ENCODE measurements at places on chromosomes 6 and 20. TPM values are rescaled to one million over a fixed set of nuclear protein-coding genes. Genes with fewer than 3 reads are reported as not detected.

DNA sequence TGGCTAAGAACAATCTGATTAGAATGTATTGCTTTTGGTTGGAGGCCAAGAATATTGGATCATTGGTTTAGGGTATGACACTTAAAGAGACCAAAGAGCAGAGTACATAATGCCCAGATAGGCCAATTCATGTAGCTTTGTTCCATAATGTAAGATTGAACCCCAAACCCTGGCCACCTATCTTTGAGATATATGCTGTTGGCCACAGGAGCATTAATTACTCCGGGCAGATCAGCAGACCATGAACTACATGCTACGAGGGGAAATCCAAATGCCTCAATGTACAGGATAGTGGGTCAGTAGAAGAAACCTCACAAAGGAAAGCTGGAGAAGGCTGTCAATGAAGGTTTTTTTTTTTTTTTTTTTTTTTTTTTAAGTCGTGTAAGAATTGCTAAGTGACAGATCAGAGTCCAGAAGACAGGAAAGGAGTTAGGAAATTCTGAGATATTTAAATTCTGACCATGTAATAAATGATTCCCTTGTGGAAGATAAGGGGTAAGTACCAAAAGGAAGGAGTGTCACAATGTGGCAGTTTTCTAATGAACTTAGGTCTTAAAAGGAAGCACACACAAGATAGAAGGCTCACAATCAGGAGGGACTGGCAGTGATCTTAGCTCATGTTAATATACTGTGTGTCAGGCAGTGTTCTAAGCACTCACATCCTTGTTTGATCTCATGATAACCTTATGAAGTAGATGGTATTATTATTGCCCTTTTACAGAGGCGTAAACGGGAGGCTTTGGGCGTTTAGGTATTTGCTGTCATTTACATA is 61.4 kb downstream of the CARMIL1 start:
- DNase-seq, result no peak

Gene BPIFB6
- not detected for total RNA-seq

Gene CRYBG1
- 20.3 TPM for total RNA-seq

DNA sequence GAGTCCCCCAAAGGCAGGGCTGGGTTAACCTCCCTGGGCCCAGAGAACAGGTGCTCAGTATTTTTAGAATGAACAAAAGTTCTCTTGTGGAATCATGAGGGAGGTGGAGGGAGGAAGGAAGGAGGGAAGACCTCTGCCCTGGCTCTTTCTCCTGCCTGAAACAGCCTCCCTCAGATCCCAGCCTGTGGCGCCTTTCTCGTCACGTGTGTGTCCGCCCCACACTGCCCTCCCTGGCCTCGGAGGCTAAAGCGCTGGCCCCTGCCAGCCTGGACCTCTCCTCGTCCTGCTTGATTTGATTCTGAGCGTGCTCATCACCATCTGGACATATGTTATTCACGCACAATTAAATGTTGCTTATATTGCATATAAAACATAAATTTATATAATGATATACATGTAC is 40.9 kb downstream of the PHACTR3 start:
- DNase-seq, result no peak

DNA sequence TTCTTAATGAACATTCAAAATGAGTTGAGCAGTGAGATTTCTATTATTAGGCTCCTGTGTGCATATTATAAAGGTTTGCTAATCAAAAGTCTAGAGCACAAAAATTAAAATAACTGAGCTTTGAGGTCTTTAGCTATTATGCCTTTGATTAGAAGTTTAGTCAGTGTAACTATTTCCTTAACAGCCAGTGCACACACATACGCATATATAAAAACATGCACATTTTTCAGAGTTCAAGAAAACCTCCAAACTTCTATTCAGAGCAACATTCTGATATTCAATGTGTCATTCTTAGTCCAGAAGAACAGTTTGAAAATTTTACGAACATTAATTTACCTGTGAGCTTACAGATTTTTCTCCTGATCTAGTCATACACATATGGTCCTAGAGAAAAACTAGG is 48.3 kb upstream of the MYB start:
- no peak for DNase-seq

DNA sequence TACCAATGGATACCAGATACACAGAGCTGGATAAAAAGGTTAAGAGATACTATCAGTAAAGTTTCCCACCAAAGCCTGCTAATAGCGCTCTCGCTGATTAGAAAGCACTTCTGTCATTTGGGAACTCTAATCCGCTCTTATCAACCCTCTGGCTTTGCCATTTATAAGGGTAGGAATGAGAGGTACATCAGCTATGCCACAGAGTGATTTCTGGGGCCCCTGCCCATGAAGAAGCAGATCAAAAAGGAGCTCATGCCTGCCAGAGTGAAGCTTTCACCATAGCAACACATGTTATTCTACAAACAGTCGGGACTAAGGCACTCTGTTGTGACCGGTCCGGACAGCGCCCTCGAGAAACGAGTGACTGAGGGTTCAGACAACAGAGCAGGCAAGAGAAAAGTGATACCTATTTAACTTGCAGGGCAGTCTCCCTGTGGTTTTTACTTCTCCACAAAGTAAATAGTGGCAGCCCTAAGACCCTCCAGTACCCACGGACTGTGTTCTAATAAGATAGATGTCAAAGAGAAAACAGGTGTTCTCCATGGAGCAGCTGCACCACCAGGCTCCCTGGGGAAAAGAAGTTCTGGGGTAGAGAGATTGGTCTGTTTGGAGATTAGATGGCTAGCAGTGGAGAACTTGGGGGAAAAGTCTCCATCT is 5.6 kb downstream of the TRAM2 start:
- DNase-seq, result no peak

DNA sequence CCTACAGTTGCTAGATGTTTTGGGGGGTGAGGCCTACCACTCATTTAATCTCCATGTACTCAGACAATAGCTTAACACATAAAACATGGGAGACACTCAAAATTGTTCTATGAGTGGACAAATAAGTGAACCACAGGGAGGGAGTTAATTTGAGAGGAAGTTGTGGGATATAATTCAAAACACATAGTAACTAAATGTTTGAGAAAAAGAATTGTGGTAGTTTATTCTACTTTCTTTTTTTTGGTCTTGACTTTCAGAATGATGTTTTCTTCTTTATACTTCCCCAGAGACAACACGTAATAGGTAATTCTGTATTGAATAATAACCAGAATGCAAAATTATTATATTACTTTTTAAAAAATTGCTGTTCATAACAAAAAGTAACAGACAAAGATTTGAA is 453.8 kb downstream of the RFPL4B start:
- no peak for DNase-seq
